ENCODE measurements at places on chromosomes 16 and 17.

- DNase-seq, result no peak
Measured at GRCh38 chr17:48052956-48053757, 5.0 kb downstream of the NFE2L1 start.

- DNase-seq, result no peak
Measured at GRCh38 chr16:65274566-65274965, 152.7 kb upstream of the CDH11 start.

GRCh38 chr17:27939474-27940465 lies 46.6 kb upstream of the LYRM9 start:
- DNase-seq, result no peak

DNA sequence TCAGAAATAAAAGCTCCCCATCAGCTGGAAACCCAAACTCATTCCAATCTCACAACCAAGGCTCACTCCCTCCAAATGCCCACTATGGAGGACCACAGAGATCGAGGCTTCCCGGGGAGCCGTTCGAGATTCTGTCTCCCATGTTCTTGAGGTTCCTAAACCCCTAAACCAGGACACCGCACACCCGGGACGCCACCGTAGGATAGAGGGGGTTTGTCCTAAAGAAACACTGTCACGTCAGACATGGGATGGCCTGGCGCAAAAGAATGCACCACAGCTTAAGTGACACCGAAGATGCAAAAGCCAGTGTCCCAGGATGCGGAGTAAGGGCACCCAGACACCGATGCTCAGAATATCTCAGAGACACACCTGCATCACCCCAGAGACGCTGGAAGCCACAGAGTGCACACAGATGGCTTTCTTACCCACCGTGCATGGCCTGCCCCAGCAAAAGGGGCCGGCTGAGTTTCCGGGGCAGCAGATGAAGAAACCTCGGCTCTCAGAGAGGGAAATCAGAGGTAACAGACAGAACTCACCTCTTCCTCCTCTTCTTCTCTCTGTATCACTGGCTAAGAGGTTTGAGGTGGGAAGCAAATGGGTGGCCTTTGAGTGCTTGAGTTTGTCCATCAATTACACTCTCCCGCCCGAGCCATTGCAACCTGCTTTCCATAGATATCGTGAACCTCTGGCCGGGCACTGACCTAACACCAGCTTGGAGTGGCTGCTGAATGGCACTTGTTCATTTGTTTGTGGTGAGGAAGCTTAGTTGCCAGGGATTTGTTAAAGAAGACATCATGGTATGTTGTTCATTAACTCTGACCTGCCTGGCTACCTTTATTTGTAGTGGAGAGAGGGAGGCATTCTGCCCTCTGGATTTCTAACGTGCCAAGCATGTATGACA lies 65.1 kb upstream of the TNRC6C start:
- DNase-seq, result no peak

GRCh38 chr17:1241929-1242328 lies 28.3 kb upstream of the BHLHA9 start:
- no peak for DNase-seq

DNA sequence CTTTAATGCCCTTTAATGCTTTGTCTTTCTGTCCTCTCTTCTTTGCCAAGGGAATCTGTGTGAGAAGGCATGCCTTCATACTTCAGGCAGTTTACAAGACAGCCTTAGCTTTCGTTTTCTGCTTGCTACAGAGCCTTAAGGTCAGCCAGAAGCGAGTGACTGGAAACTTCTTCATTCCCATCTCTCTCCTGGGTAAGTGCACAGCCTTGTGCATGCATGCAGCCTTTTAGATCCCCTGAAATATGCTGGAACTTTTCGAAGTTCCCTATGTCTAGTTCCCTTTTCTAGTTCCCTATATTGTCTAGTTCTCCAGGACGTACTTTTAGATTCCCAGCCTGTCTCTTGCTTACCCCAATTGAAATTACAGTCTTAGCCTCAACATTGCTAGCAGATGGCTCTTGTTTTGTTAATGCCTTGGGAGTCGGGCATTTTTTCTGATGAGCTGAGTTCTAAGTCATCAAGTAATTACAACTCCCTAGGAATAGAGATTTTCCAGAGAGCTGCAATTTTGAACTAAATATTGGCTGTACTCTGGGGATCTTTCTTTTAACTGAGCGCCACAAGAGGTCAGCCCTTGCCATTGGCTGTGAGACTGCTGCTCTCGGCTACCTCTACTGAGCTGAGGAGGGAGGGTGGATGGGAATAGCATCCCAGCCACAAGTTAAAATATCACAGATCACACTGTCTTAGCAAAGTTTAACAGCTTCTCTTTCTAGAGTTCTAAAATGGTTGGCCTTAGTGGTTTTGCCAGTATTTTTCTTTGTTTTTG lies 22.7 kb upstream of the PPM1D start:
- DNase-seq, result peak; percentile 12

GRCh38 chr16:66484453-66485213 lies 57.5 kb downstream of the BEAN1 start:
- no peak for DNase-seq

GRCh38 chr16:83847371-83848225 lies 39.8 kb downstream of the HSBP1 start:
- peak; percentile 36 for DNase-seq

DNA sequence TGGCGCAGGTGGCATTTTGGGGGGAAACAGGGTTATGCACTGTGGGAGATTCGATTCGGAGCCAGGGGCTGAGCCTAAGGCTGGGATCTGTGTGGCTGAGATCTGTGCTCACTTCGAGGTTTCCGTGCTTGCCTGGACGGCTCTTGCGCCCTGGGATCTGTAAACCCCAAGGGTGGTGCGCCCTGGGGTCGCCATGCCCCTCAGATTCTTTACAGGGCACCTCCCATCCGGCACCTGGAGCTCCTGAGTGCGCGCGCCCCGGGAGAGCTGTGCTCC lies 377 bp downstream of the SLC13A5 start:
- DNase-seq, result no peak

- no peak for DNase-seq
Measured at GRCh38 chr17:13525876-13526275, 75.9 kb downstream of the HS3ST3A1 start.

GRCh38 chr16:85931596-85932402 lies 32.8 kb downstream of the IRF8 start:
- no peak for DNase-seq

GRCh38 chr17:56897646-56898424 lies 16.0 kb downstream of the TRIM25 start:
- no peak for DNase-seq

GRCh38 chr17:66098040-66098439 lies 93.9 kb downstream of the CEP112 start:
- DNase-seq, result no peak

DNA sequence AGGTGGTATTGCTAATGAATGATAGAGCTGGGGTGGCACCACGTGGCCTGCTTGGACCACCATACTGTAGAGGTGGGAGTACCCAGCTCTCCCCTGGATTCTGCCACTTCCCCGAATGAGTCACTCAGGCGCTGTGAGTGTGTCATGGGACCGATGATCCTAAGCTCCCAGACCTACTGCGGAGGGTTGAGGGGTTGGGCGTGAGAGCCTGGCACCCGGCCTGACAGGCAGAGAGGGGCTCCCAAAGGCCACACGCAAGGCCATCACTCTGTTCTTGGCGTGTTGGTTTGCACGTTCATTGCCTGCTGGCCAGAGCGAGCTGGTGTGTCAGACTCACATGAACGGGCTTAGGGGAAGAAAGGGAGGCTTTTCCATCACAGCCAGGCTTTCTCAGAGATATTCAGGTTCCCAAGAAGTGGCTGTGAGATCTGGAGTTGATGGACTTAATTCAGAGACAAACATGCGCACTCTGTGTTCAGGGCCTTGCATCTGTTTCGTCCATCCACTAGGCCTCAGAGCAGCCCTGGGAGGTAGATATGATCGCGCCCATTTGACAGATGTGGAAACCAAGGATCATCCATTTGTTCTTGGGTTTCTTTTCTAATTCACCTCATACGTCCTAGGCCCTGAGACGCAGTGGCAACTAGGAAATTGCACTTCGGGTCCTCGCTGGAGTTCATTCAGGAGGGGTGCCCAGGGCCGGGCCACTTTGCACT lies 41.4 kb downstream of the CMIP start:
- DNase-seq, result no peak

DNA sequence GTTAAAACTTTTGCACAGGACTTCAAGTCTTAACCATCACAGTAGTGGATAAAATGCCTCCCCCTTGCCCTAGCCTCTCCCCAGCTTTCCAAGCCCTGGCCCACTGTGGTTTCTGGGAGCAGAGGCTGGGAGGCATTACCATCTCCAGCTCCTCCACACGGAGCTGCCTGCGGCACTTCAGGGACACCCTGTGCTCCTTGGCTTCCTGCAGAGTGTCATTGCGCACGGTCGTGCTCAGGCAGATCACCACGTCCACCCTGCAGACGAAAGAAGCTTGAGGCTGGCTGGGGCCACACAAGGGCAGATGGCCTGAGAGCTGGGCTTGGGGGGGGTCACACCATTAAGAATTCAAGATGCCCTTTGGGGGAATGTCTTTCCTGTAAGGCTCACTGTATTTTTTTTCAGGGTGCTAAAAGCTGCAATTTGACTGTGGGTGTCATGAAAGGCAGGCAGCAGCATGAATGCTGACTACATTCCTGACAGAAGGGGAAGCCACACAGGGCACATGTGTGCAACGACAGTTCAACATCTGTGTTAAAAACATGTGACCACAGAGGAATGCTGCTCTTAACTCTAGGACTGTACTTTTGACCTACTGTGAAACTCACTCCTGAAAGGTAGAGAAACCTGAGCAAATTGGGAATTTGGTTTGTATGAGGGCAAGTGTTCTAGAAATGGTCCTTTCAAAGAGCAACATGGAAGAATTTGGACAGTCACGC lies 47.7 kb upstream of the CLEC18B start:
- DNase-seq, result no peak

- no peak for DNase-seq
Measured at GRCh38 chr16:76768316-76768715, 422.7 kb upstream of the MON1B start.

DNA sequence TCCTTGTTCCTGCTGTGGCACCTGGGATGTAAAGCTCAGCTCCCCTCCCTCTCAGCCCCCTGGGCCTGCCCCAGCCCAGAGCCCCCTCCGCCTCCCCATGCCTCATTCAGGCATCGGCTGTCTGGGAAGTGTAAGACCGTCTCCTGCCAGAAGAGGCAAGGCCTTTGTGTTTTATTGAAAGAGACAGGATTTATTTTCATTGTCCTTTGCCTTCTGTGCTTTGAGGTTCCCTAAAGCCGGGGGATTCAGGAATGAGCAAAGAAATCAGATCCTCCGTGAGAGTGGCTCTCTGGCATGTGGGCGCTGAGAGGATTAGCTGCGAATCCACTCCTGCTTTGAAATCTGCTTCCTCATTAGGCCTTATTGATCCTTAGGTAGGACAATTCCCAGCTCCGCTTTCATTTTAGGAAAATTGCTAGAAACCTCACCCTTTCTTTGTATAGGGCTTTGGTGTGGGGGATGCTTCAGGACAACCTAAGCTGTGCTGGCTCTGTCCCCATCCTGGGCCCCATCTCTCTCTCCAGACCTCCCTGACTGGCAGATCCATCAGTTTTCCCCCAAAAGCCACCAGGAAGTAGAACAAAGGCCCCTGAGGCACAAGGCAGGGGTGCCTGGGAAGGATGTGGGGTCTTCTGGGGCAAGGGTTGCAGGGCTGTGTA lies 211.5 kb upstream of the TNRC6C start:
- DNase-seq, result peak; percentile 60

- no peak for DNase-seq
Measured at GRCh38 chr16:71216714-71217113, 13.8 kb downstream of the HYDIN start.

GRCh38 chr17:79835953-79836509 lies 3.2 kb downstream of the CBX4 start:
- peak; percentile 79 for DNase-seq

DNA sequence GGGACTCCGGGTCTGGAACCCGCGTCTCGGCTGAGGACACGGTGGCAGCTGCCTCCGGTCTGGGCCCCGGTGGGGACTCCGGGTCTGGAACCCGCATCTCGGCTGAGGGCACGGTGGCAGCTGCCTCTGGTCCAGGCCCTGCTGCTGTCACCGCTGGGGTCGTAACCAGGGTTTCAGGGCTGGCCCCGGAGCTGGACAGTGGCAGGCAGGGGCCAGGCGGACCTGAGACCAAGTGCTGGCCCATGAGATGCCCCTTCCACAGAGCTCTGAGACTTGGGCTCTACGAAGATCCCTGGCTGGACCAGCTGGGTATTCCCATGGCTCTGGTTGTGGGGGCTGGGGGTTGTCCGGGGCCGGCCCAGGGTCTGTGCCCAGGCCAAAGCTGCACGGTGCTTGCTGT lies 3.8 kb downstream of the RPUSD1 start:
- no peak for DNase-seq

DNA sequence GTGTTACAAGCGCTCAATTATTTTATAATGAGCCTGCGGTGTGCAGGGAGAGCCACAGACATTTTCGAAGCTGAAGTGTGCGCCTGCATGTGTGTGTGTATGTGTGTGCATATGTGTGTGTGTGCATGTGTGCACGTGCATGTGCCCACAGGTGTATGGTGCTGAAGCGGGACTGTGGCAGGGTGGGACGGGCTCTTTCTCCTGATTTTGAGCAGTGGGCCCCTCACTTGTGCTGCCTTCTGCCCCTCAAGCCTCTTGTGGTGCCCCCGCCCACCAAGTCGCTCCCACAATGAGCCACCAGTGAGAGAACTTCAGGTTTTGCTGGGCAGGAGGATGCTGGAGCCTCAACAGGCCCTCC lies 16.7 kb upstream of the KCNJ12 start:
- DNase-seq, result no peak

GRCh38 chr16:57446531-57447185 lies 527 bp downstream of the CIAPIN1 start:
- DNase-seq, result peak; percentile 58

DNA sequence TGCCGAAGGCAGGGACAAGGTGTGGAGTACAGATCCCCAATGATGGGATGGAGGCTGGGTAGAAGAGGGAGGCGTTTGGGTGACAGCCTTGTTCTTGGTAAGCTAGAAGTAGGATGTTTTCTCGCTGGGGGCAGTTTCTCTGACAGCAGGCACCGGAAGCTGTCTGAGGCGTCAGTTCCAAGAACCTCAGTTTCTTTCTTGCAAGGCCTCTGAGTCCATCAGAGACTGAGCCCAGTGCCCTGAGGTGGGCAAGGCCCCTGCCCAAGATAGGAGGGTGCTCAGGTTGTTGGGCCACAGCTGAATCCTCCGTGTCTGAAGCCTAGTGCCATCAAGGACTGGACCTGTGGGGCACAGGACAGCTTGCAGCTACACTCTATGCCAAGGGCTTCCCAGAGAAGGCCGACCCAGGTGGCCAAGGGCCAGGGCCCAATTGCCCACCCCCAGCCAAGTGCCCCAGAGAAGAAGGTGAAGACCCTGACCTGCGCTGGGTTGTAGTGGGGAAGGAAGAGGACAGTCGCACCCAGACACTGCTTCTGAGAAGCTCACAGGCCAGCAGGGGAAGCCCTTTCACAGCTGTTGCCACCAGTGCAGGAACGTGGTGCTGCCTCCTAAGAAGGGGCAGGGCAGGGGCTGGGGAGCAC lies 13.1 kb downstream of the CYB5D2 start:
- no peak for DNase-seq

DNA sequence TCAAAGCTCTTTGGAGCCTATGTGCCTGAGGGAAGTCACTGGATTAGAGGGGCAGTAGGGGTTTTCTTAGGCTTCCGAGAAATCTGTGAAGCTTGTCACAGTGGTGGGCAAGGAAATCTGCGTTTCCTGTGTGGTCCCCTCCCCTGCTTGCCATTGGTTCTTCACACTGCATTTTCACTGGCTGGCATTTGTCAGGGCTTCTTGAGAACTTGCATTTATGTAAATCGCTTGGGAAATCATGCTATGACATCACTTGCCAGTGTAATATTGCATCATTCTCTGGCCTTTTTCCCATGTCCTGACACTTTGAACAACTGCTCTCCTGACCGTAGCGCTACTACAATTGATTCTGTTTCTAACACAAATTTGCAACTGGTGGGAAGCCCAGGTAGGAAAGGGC lies 1.8 kb downstream of the CACNG3 start:
- peak; percentile 90 for DNase-seq
